CD4-positive, alpha-beta T cell treated with Interleukin-17A for 1 hour (primary cell): ENCODE measurements at places on chromosomes 1 and 21.
A peak's percentile ranks its signal among the peaks of the same experiment; 100 is the strongest.

- peak; percentile 11 for DNase-seq
Measured at GRCh38 chr1:76843821-76844464, 23.3 kb upstream of the ST6GALNAC5 start.

DNA sequence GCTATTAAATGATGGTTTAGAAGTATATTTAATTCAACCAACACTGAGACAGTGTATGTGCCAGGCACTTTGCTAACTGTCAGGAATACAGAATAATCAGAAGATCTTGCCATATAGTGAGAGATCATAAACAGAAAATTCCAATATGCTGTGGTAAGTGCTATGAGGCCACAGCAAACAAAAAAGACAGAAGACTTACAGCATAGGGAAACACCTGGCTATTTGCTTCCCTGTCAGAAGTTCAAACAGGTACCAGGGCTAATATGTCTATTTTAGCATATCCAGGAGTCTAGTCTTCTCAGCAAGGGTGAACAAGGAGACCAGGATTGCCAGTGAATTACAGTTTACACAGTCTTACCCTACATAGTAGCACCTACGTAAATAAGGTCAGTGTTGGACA lies 30.4 kb downstream of the TRIT1 start:
- no peak for DNase-seq

GRCh38 chr1:107682467-107682866 lies 282.5 kb downstream of the VAV3 start:
- no peak for DNase-seq

DNA sequence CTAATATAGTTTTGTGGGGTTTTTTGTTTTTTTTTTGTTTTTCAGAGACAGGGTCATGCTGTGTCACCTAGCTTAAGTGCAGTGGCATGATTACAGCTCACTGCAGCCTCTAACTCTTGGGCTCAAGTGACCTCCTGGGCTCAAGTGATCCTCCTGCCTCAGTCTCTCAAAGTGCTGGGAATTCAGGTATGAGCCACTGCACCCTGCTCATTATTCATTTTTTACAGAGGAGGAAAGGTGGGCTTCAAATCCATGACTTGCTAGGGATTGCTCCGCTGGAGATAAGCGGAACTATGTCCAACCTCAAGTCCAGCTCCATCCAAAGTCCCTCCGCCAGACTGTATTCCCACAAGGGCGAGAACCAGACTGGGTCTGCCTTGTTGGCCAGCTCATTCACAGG lies 8.0 kb upstream of the SPOCD1 start:
- DNase-seq = no peak

DNA sequence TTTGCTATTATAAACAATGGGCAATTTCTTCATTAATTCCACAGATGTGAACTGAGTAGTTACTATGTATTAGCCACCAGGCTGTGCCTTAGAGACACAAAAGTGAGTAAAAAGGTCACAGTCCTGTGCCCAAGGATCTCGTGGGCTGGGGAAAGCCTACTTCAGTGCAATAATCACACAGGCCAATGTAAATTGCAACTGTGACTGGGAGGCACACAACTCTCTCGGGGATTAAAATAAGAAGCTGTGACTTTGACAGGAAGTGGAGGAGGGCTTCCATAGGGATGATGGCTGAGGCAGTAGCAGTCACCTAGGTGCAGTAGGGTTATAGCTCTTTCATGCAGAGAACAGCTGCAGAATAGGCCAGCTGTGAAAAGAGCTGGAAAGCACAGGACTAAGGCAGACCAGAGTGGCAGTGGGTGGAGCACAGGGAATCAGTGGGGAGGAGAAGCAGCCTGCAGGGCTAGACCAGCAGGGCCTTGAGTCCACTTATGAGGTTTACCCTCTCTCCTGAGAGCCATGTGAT lies 121.9 kb downstream of the MAB21L3 start:
- DNase-seq = peak; percentile 55

- DNase-seq = no peak
Measured at GRCh38 chr1:31152181-31152795, 86.8 kb upstream of the PUM1 start.

- no peak for DNase-seq
Measured at GRCh38 chr1:111882986-111883560, 106.4 kb downstream of the KCND3 start.

DNA sequence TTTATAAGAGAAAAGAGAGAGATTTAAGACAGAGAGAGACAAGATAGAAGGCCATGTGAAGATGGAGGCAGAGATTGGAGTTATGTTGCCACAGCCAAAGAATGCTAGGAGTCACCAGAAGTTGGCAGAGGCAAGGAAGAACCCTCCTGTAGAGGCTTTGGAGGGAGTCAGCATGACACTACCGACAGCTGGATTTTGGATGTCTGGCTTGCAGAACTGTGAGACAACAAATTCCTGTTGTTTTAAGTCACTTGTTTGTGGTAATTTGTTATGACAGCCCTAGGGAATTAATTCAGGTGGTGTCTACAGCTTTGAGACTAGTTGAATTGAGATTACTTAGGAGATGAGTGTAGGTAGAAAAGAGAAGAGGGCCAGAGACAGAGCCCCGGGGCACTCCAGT lies 158.5 kb downstream of the DNM3 start:
- no peak for DNase-seq

DNA sequence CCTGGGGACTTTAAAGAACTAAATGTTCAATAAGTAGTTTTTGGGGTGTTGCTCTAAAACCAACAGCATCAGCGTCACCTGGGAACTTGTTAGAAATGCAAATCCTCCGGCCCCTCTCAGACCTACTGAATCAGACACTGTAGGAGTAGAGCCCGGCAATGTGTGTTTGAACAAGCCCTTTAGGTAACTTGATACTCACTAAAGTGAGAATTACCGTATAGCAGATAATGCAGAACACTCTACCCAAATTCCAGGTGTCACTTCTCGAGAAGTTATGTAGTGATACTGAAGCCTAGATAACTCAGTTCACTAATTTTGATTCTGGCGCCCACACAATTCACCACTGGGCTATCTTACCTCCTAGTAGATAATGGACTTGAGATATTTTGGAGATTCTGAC lies 3.7 kb upstream of the DPT start:
- no peak for DNase-seq

DNA sequence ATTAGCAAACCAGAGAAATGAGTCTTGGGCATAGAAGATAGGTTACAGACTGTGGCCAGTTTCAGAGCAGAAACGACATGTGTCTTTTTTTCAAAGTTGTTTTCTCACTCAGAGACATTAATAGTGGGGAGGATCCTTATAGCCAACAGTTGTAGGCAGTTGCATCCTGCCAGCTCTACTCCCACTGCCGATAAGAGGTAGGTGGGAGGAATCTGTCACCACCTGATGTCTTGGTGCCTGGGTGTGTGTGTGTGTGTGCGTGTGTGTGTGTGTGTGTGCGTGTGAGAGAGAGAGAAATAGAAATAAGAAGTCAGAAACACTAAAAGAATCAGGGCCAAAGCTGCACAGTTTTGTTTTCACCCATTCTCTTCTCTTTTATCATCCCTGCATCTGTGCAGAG lies 219.5 kb downstream of the ZP4 start:
- DNase-seq = no peak

DNA sequence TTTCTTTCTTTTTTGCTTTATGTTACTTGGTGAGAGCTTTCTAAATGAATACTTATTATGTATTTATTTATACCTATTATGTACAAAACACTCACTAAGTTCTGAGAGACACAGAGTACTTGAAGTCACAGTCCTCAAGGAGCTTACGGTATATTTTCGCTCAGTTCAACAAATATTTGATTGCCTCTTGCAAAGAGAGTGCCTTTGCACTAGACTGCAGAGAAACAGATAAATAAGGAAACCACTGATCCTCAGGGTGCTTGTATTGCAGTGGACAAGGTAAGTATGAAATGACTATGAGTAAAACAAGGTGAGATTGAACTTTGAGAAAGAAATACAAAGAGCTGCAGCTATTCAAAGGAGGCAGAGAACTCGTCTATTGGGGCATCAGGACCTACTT lies 123.3 kb downstream of the C1orf21 start:
- DNase-seq = no peak

GRCh38 chr1:206933333-206933945 lies 11.7 kb upstream of the FCMR start:
- DNase-seq = peak; percentile 77

- no peak for DNase-seq
Measured at GRCh38 chr21:14824126-14824525, 240.7 kb downstream of the NRIP1 start.

- DNase-seq = no peak
Measured at GRCh38 chr1:165109013-165109412, 247.5 kb downstream of the LMX1A start.
